CD8-positive, alpha-beta T cell (primary cell): ENCODE measurements at places on chromosomes 11 and 22. TPM values are rescaled to one million over a fixed set of nuclear protein-coding genes. Genes with fewer than 3 reads are reported as not detected.

The SERPING1 gene
- total RNA-seq, result not detected

The RANBP1 gene
- 61.5 TPM for total RNA-seq

The IFTAP gene
- total RNA-seq, result 0.62 TPM

The MUC5B gene
- not detected for total RNA-seq

The PATE2 gene
- not detected for total RNA-seq

The SEC14L2 gene
- total RNA-seq, result 241 TPM

The PHETA2 gene
- total RNA-seq, result 0.22 TPM

The DNAJB7 gene
- total RNA-seq, result not detected

The NFAM1 gene
- total RNA-seq, result not detected

The MICAL3 gene
- total RNA-seq, result 7.0 TPM

The EHBP1L1 gene
- 64.7 TPM for total RNA-seq

The OR8J3 gene
- total RNA-seq, result not detected
